A172 (cell line): ENCODE measurements at places on chromosomes 1 and 21. TPM values are rescaled to one million over a fixed set of nuclear protein-coding genes. Genes with fewer than 3 reads are reported as not detected.

The CYP4B1 gene
- total RNA-seq, result not detected in 2 replicates

The SDC3 gene
- 10.2 and 18.4 TPM in 2 replicates for total RNA-seq

The KIF14 gene
- total RNA-seq, result 32.0 and 36.1 TPM in 2 replicates

The KCNA3 gene
- not detected in 2 replicates for total RNA-seq

The LYPLAL1 gene
- 50.8 and 54.0 TPM in 2 replicates for total RNA-seq

The MR1 gene
- total RNA-seq, result 19.6 and 21.1 TPM in 2 replicates

The C1orf141 gene
- not detected in 2 replicates for total RNA-seq

The LCE1B gene
- total RNA-seq, result not detected in 2 replicates

The RGS1 gene
- total RNA-seq, result not detected in 2 replicates

The ARHGEF19 gene
- total RNA-seq, result 0.50 and 1.1 TPM in 2 replicates

The RPF1 gene
- total RNA-seq, result 40.9 and 54.9 TPM in 2 replicates

The ITLN2 gene
- total RNA-seq, result not detected in 2 replicates

The GPR37L1 gene
- 0.03 and 0.60 TPM in 2 replicates for total RNA-seq

The FCRL5 gene
- not detected in 2 replicates for total RNA-seq

The MGST3 gene
- 224 and 279 TPM in 2 replicates for total RNA-seq

The AGO4 gene
- 7.3 and 7.8 TPM in 2 replicates for total RNA-seq

The IVL gene
- not detected in 2 replicates for total RNA-seq

The ZYG11B gene
- total RNA-seq, result 24.3 and 27.6 TPM in 2 replicates

The CIART gene
- total RNA-seq, result 15.2 and 25.2 TPM in 2 replicates

The IQGAP3 gene
- 58.9 and 66.2 TPM in 2 replicates for total RNA-seq
